ENCODE measurements at places on chromosomes 12 and 14. TPM values are rescaled to one million over a fixed set of nuclear protein-coding genes. Genes with fewer than 3 reads are reported as not detected.

The ADAM21 gene
- not detected for total RNA-seq

- H3K27ac ChIP-seq: peak overlapping the region; percentile 39
- H3K27me3 ChIP-seq: no peaks in the 10 kb centered on the region
- DNase-seq: no peak
- no peaks in the 10 kb centered on the region for H3K36me3 ChIP-seq
These were observed 6.4 kb upstream of the ARF6 start for GRCh38 chr14:49886523-49886922.

The NAV3 gene
- total RNA-seq: not detected

DNA sequence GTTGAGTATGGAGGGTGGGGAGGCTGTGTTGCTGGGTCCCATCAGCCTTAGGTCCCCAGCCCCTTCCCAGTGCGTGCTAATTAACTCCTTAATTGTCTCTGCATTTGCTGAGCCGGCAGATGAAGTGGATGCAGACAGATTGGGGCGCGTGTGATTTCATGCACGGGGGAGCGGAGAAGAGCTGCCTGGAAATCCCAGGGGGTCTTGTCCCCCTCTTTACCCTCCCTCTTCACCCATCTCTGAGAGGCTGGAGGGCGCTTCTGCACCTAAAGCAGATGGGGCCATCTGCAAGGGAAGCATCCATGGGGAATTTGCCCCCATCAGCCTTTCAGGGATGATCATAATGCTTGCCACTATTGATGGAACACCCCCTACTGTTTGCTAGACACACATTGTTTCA is 4.4 kb upstream of the ASIC1 start:
- H3K27ac ChIP-seq: no peak overlapping the region
- DNase-seq: no peak
- H3K4me1 ChIP-seq: peaks cover 18% of the 10 kb centered on the region
- no peak overlapping the region for H3K4me3 ChIP-seq
- H3K36me3 ChIP-seq: no peaks in the 10 kb centered on the region

The WSCD2 gene
- total RNA-seq: not detected

DNA sequence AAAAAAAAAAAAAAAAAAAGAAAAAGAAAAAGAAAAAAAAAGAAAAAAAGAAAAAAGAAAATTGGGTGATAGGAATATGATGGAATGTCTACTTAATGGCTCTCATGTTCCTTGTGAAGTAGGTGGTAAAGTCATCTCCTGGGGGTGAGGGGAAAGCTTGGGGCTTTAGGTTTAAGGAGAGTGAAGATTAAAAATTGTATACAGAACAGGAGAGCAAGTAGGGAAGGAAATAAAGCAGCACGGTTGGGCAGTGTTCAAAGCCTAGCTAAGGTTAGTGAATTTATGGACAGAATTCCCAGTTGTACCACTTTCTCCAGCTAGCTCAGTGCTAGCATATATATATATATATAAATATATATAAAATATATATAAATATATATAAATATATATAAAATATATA is 40.0 kb upstream of the SLC2A13 start:
- H3K27ac ChIP-seq: no peak overlapping the region
- H3K36me3 ChIP-seq: no peaks in the 10 kb centered on the region
- no peak for DNase-seq
- no peak overlapping the region for H3K4me3 ChIP-seq

- H3K27me3 ChIP-seq: no peaks in the 10 kb centered on the region
- peak overlapping the region; percentile 92 for H3K27ac ChIP-seq
- DNase-seq: peak; percentile 39
- peaks cover 57% of the 10 kb centered on the region for H3K4me1 ChIP-seq
- peak overlapping the region; percentile 87 for H3K4me3 ChIP-seq
- H3K36me3 ChIP-seq: no peaks in the 10 kb centered on the region
These were observed 824 bp downstream of the TBK1 start for GRCh38 chr12:64452559-64453329.

DNA sequence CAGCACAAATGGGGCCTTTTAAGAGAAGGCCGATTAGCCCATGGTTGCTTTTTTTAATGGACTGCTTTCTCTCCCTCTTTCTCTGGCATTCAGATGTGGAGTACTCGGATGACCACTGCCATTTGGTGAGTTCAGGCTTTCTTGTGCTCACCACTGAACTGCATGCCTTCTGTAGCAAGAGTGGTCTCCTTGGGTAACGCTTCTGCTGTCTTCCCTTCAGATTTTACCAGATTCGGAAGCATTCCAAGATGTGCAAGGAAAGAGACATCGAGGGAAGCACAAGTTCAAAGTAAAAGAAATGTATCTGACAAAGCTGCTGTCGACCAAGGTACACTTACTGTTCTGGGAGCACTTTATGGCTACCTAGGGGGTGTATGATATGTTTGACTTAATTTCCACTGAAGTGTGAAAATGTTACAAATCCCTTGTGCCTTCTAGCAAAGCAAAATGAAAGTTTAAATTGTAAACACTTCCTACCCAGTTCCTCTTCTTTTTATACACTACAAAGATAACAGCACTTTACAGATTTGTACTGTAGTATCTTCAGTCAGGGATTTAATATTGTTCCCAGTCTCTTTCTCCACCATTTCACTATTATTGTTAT is 148.8 kb downstream of the PLXNC1 start:
- H3K27me3 ChIP-seq: no peaks in the 10 kb centered on the region
- DNase-seq: no peak
- H3K4me1 ChIP-seq: no peaks in the 10 kb centered on the region

GRCh38 chr14:91872011-91872501 is 4.7 kb upstream of the TC2N start:
- no peaks in the 10 kb centered on the region for H3K27me3 ChIP-seq
- H3K4me1 ChIP-seq: peaks cover 95% of the 10 kb centered on the region
- DNase-seq: peak; percentile 24

GRCh38 chr12:2857021-2857431 is at the start of gene TEX52:
Gene TEX52 (minus strand): TSS chr12:2857039. CDS start chr12:2857026, 13 bp downstream.
- no peak for DNase-seq
- H3K27me3 ChIP-seq: no peaks in the 10 kb centered on the region
- no peaks in the 10 kb centered on the region for H3K4me1 ChIP-seq
- H3K4me3 ChIP-seq: no peak within 1 kb of the TSS
- H3K36me3 ChIP-seq: no peaks in the 10 kb centered on the region
- no peak within 1 kb of the TSS for H3K27ac ChIP-seq

DNA sequence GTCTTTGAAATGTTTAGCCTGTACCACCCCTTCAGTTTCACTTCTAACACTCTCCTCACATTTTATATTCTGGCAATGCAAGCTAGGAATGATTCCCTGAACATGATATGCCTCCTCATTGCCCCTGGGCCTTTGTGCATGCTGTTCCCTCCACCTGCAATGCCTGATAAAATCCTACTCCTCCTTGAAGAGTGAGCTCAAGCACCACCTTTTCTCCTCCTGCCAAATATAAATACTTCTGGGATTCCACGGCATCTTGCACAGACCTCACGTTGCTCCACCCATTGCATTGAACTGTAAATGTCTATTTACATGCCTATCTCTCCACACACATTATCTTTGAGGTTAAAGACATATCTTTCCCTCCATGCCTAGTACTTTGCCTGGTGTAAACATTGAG is 21.1 kb downstream of the NKX2-1 start:
- no peak overlapping the region for H3K27ac ChIP-seq
- no peak for DNase-seq
- no peaks in the 10 kb centered on the region for H3K36me3 ChIP-seq
- no peak overlapping the region for H3K4me3 ChIP-seq

- H3K27ac ChIP-seq: no peak overlapping the region
- no peaks in the 10 kb centered on the region for H3K27me3 ChIP-seq
- H3K36me3 ChIP-seq: no peaks in the 10 kb centered on the region
- DNase-seq: no peak
- no peak overlapping the region for H3K4me3 ChIP-seq
- H3K4me1 ChIP-seq: peaks cover 31% of the 10 kb centered on the region
These were observed 6.8 kb upstream of the CHD4 start for GRCh38 chr12:6613776-6614512.

The TCL1B gene
- total RNA-seq: not detected

DNA sequence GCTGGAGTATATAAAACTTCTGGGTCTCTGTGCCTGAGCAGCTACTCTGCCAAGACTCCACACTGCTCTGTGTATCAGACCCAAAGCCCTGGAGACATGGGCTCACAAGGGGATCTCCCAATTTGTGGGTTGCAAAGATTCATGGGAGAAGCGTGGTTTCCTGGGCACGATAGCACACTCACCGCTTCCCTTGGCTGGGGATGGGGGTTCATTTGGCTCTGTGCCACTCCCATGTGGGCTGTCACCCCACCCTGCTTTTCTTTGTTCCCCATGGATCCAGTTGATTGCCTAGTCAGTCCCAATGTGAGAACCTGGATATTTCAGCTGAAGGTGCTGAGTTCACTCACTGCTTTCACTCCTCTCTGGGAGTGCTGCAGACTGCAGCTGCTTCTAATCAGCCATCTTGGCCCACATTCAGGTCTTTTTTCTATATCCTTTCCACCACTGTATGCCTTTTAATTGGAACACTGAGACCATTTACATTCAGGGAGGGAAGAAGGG is 40.0 kb upstream of the PCNX4 start:
- peaks cover 3% of the 10 kb centered on the region for H3K27me3 ChIP-seq
- H3K4me1 ChIP-seq: peaks cover 14% of the 10 kb centered on the region
- DNase-seq: peak; percentile 26
- no peak overlapping the region for H3K4me3 ChIP-seq
- no peak overlapping the region for H3K27ac ChIP-seq

DNA sequence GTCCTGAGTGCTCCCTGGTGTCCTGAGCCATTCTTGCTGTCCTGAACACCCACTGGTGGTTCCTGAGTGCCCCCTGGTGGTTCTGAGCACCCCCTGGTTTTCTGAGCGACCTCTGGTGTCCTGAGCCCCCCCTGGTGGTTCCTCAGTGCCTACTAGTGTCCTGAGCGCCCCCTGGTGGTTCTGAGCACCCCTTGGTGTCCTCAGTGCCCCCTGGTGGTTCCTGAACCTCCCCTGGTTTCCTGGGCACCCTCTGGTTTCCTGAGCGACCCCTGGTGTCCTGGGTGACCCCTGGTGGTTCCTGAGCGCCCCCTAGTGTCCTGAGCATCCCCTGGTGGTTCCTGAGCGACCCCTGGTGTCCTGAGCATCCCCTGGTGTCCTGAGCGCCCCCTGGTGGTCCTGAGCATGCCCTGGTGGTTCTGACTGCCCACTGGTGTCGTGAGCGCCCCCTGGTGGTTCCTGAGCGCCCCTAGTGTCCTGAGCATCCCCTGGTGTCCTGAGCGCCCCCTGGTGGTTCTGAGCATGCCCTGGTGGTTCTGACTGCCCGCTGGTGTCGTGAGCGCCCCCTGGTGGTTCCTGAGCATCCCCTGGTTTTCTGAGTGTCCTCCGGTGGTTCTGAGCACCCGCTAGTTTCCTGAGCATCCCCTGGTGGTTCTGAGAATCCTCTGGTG is 473.1 kb downstream of the TMEM121 start:
- no peaks in the 10 kb centered on the region for H3K36me3 ChIP-seq
- peak; percentile 66 for DNase-seq
- no peak overlapping the region for H3K27ac ChIP-seq
- peaks cover 45% of the 10 kb centered on the region for H3K4me1 ChIP-seq
- no peak overlapping the region for H3K4me3 ChIP-seq

The ACOT6 gene
- not detected for total RNA-seq

DNA sequence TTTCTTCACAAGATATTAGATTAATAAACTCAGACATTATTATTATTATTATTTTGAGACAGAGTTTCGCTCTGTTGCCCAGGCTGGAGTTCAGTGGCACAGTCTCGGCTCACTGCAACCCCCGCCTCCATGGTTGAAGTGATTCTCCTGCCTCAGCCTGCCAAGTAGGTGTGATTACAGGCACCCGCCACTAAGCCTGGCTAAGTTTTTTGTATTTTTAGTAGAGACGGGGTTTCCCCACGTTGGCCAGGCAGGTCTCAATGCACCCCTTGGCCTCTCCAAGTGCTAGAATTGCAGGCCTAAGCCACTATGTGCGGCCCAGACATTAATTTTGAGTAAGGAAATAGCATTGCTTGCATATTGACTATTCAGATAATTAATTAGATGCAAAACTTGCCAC is 554.9 kb upstream of the LRFN5 start:
- no peaks in the 10 kb centered on the region for H3K36me3 ChIP-seq
- H3K4me1 ChIP-seq: no peaks in the 10 kb centered on the region
- no peak overlapping the region for H3K27ac ChIP-seq
- DNase-seq: no peak
- H3K4me3 ChIP-seq: no peak overlapping the region
- no peaks in the 10 kb centered on the region for H3K27me3 ChIP-seq

GRCh38 chr14:93034671-93034994 is 81.1 kb downstream of the ITPK1 start:
- no peak for DNase-seq
- H3K4me1 ChIP-seq: peaks cover 21% of the 10 kb centered on the region
- H3K4me3 ChIP-seq: no peak overlapping the region

DNA sequence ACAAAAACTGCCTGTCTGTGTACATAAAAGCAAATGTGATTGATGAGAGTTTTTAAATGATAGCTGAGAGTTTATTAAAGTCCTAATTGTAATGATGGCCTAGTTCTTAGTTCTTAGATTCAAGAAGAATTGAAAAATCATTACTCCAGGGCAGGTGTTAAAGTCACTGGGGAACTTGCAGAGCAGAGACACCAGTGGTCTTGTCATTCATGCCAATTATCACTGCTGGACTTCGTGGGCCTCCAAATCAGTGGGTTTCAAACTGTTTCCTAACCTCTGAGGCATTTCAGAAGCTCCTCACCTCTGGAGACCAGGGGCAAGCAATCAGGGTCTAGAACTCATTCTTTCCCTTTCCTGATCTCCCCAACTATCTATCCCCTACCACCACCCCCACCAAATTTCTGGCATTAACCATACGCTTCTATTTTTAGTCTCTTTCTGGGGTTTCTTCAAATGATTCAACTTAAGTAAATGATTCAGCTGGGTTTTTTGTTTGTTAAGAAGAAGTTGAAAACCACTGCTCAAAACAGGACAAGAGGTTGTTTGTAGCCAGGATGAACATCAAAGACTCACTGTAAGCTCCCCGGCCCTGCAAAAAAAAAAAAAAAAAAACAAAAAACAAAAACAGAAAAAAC is 80.1 kb downstream of the CEP83 start:
- no peaks in the 10 kb centered on the region for H3K4me1 ChIP-seq
- DNase-seq: no peak
- H3K27me3 ChIP-seq: no peaks in the 10 kb centered on the region
- no peak overlapping the region for H3K27ac ChIP-seq
- H3K4me3 ChIP-seq: no peak overlapping the region

The PZP gene
- not detected for total RNA-seq

DNA sequence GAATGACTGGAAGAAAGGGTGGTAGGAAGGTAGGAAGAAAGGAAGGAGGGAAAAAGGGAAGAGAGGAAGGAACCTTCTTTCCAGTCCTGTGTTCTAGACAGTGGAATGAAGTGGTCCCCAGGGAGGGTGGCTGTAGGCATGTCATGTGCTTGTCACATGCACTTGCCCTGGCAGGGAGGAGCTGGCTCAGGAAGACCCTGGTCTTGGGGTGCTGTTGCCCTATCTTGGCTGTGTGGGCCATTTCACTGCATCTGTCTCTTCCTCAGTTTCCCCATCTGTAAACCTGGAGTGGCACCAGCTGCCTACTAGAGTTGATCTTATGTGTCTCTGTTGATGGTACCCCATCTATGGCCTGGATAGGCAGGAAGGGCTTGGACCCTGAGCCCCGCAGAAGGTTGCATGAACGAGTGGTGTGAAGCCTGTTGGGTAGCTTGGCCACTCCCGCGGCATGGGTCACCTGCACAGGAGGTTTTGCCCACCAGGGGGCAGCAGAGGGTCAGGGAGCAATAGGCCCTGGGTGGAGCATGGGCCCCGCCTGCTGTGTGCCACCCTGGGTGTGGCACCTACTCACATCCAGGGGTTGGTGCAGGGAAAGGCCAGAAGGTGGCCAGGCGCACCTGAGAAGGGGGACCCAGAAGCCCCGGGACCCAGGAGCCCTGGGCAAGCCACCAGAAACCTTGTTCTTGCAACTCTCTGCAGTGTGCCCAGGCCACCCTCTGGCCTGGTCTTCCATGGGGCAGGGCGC is 25.1 kb downstream of the MEG3 start:
- peaks cover 9% of the 10 kb centered on the region for H3K4me1 ChIP-seq
- H3K27me3 ChIP-seq: no peaks in the 10 kb centered on the region
- no peak overlapping the region for H3K4me3 ChIP-seq
- DNase-seq: peak; percentile 64
- H3K27ac ChIP-seq: no peak overlapping the region

The TPH2 gene
- total RNA-seq: not detected

Measured in CD4-positive, alpha-beta memory T cell (primary cell).